GM03348 (cell line): ENCODE measurements at places on chromosomes 13 and 19.

DNA sequence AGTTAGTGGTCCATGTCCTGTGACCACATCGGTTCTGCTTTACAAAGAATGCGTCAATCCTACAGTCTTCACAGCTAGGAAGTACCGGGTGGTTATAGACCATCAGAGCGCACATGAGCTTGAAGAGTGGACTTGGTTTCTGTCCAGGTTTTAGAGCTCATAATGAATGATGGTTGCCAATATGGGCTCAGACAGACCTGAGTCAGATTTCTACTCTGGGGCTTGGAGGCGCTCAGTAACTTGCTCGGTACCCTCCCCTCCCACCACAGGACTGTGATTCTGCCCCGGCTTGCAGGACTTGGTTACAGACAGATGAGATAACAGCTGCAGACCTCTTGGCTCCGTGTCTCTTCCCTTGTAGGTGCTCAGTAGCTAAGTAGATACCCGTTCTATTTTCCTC, 284.7 kb downstream of the TSHZ3 start:
- DNase-seq: no peak

DNA sequence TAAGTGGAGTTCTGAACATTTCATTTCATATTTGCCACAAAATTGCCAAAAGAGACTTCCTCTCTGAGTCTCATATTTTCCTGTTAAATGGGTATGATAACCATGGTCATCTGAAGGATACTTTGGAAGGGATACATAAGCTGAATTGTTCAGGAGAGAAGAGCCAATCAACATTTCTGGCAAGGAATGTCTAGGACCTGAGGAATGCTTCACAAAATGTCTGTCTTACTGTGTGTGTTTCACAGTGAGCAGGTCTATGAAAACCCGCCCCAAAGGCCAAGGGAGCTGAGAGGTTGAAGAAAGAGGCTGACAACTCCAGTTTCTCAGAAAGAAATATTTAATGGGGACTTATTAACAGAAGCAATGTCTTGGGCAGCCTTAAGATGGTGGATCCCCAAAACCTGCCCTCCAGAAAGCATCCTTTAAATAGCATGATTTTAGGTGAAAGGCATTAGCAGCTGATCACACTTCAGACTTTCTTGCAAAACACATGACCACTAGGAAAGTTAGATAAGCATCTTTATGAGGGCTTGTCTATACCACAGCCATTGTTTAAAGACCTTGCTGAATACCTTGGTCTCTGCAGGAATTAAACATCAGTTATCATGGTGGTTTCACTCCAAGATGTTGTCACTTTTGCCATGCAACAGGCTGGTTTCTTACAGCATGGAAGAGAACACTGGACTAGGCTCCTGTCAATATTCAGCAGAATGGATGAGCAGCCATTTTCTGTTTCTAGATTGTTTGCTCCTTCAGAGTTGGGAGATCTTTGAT, 78.9 kb downstream of the TNFSF11 start:
- DNase-seq: no peak

DNA sequence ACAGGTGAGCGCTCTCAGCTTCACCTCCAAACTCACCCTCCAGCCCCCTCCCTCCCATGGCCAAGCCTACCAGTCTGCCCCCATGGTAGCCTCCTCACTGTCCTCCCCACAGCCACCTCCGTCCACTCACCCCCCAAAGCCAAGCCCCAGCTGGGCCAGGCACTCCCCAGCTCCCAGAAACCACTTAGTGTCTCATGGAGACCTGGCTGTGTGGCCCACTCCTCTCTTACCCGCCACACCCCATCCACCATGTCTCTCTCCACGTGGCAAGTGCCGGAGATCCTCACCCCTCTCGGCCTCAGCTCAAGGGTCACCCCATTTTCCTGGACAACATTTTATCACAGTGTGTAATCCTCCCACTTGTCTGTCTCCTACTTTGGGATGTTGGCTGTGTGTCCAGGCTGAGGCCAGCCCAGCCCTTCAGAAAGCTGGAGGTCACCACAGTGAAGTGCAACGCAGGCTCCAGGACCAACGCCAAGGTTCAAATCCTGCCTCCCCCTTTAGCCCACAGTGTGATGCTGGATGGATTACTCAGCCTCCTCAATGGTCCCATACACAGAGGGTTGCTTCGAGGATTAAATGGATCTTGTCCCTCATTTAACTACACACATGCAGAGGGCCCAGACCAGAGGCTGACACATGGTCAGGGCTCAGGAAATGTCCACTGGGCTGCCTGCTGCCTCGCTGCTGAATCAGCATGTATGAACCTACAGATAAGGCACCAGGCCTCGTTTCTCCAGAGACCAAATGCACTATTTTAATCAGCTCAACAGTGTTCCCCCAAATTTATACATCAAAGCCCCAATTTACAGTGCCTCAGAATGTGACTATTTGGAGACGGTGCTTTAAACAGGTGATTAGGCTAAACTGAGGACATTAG, 71.3 kb downstream of the CEBPG start:
- DNase-seq: no peak

GRCh38 chr13:23550163-23550562, 20.0 kb upstream of the TNFRSF19 start:
- DNase-seq: no peak

- peak; percentile 66 for DNase-seq
Measured at GRCh38 chr19:12985049-12985776, 10.1 kb upstream of the NFIX start.

GRCh38 chr13:32253911-32254399, 61.2 kb downstream of the ZAR1L start:
- DNase-seq: no peak

GRCh38 chr19:1904860-1905109, 414 bp upstream of the ADAT3 start:
- no peak for DNase-seq

GRCh38 chr19:19075126-19075525, 11.3 kb downstream of the SLC25A42 start:
- no peak for DNase-seq

- DNase-seq: no peak
Measured at GRCh38 chr13:20358022-20358421, 125.9 kb upstream of the GJB6 start.

GRCh38 chr19:28026636-28027035, 1186.3 kb downstream of the UQCRFS1 start:
- no peak for DNase-seq
